ENCODE measurements at places on chromosomes 12 and 14. TPM values are rescaled to one million over a fixed set of nuclear protein-coding genes. Genes with fewer than 3 reads are reported as not detected.

GRCh38 chr14:103526247-103526913 lies 2.6 kb upstream of the TRMT61A start:
- no peaks in the 10 kb centered on the region for H3K36me3 ChIP-seq
- no peak for DNase-seq
- peak overlapping the region; percentile 25 for H3K27ac ChIP-seq
- H3K4me1 ChIP-seq = peaks cover 35% of the 10 kb centered on the region
- no peak overlapping the region for H3K4me3 ChIP-seq

DNA sequence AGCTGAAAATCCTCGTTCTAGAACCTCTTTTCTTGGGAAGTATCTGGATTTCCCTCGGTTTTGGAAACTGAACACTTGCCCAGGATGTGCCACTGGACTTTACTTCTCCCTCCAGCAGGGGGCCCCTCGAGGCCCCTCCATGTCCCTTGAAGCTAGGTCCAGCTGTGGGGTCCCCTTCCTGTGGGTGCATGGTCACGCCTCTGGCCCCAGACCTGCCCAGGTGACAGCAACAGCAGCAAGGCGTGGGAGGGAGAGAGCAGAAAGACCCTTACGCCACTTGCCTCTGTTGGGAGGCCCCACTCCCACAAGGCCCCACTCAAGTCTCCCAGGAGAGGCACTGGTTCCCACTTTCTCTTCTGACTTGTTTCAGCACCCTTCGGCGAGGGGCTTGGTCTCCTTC lies 3.1 kb downstream of the SLC25A29 start:
- no peaks in the 10 kb centered on the region for H3K27me3 ChIP-seq
- H3K4me3 ChIP-seq = no peak overlapping the region
- H3K36me3 ChIP-seq = no peaks in the 10 kb centered on the region
- peaks cover 69% of the 10 kb centered on the region for H3K4me1 ChIP-seq
- peak overlapping the region; percentile 57 for H3K27ac ChIP-seq

DNA sequence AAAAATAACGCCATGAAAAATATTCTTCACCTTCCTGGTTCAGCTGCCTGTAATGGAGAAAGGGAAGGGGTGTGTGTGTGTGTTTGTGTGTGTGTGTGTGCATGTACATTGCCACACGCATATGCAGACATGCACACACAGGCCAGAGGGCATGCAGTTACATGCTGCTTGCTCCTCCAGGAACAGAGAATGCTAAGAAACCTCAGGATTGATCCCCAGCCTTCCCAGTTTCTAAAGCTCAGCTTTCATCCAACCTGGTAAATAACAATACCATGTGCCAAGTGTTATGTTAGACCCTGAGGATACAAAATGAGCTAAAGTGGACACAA lies 241.7 kb downstream of the SPTSSA start:
- no peaks in the 10 kb centered on the region for H3K36me3 ChIP-seq
- DNase-seq = no peak
- no peak overlapping the region for H3K4me3 ChIP-seq
- H3K27me3 ChIP-seq = no peaks in the 10 kb centered on the region
- H3K4me1 ChIP-seq = no peaks in the 10 kb centered on the region

DNA sequence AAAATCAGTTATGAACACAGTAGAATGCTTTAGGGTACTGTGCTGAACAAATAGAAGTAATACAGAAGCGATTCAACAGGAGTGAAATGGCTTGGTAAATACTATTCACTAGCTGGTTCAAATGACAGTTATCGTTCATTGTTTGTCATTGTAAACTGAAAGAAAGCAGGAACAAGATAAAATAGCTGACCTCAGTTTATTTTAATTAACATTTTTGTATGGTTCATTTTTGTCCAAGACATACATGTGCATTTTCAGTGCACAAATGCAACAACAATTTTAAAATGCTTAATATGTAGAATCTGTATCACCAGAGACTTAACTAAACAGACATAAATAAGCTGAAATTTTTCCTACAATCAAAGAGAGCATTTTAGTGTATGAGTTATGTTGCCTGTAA lies 49.9 kb downstream of the ALX1 start:
- H3K4me3 ChIP-seq = no peak overlapping the region
- no peak overlapping the region for H3K27ac ChIP-seq
- no peaks in the 10 kb centered on the region for H3K27me3 ChIP-seq

DNA sequence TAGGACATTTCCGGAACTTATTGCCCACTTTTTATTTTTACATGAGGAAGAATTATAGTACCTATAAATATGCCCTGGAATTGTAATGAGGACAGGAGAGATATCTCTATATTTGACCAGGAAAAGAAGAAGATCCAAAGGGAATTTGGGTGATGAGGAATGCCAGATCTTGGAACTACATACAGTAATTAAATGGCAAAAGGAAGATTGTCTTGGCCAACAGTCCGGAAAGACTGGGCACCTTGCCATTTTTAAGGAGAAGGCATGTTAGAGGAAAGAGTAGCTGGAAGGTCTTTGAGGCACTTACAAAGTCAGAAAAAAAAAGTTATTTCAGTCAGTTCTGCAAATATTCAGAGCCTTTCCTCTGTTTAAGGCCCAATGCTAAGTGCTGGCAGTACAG lies 616.4 kb downstream of the MED13L start:
- peaks cover 7% of the 10 kb centered on the region for H3K4me1 ChIP-seq
- H3K27ac ChIP-seq = no peak overlapping the region
- DNase-seq = no peak
- no peak overlapping the region for H3K4me3 ChIP-seq

GRCh38 chr12:130183585-130184370 lies 21.5 kb downstream of the FZD10 start:
- no peak overlapping the region for H3K4me3 ChIP-seq
- H3K36me3 ChIP-seq = no peaks in the 10 kb centered on the region
- H3K27ac ChIP-seq = no peak overlapping the region
- no peaks in the 10 kb centered on the region for H3K27me3 ChIP-seq

DNA sequence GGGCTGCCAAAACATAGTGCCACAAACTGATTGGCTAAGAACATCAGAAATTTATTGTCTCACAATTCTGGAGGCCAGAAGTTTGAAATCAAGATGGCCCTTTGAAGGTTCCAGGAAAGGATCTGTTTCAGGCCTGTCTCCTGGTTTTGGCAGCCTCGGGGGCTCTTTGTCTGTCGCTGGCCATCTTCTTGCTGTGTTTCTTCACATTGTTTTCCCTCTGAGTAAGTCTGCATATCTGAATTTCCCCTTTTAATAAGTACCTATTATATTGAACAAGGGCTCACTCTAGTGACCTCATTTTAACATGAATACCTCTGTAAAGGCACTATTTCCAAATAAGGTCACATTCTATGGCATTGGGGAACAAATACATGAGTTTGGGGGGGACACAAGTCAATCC lies 467.1 kb upstream of the MGAT4C start:
- no peak overlapping the region for H3K4me3 ChIP-seq
- no peak overlapping the region for H3K27ac ChIP-seq
- no peaks in the 10 kb centered on the region for H3K4me1 ChIP-seq
- H3K27me3 ChIP-seq = no peaks in the 10 kb centered on the region

DNA sequence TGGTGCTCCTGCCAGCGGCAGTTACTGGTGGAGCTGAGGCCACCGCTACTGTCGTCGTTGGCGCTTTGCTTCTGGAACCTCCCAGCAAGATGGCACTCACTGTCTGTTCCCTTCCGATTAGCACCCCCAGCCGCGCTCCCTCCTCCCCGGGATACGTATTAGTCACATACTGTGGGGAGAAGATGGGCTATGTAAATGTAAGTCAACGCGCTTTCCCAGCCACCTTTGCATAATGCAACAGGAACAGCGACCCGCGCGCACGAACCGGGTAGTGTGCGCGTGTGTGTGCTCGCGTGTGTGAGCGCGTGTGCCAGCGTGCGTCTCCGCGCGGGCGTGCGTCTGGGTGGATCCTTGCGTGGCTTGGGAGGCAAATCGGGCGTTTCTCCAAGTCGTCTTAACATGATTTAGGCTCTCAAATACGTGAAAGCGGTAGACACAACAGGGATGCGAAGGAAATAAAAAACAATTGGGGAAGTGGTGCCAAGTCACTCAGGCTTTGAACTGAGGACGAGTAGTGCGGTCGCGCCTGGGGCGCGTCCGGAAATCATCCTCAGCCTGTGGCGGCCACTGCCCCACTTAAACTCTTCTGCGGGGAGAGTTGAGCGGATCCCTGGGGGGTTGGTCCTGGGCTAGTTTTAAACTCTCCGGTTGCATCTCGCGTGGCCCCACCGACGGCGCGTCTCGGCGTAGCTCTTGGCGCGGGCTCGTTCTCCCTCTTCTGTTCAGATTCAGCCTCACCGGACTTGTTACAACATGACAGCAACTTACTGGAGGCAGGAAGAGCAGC lies 1.8 kb downstream of the FLRT2 start:
- DNase-seq = no peak
- peaks cover 86% of the 10 kb centered on the region for H3K4me1 ChIP-seq
- H3K27ac ChIP-seq = peak overlapping the region; percentile 87
- no peaks in the 10 kb centered on the region for H3K36me3 ChIP-seq
- H3K27me3 ChIP-seq = no peaks in the 10 kb centered on the region

GRCh38 chr14:41913398-41913797 lies 306.7 kb downstream of the LRFN5 start:
- H3K4me3 ChIP-seq = no peak overlapping the region
- no peak overlapping the region for H3K27ac ChIP-seq
- no peaks in the 10 kb centered on the region for H3K27me3 ChIP-seq
- DNase-seq = no peak
- H3K36me3 ChIP-seq = no peaks in the 10 kb centered on the region

DNA sequence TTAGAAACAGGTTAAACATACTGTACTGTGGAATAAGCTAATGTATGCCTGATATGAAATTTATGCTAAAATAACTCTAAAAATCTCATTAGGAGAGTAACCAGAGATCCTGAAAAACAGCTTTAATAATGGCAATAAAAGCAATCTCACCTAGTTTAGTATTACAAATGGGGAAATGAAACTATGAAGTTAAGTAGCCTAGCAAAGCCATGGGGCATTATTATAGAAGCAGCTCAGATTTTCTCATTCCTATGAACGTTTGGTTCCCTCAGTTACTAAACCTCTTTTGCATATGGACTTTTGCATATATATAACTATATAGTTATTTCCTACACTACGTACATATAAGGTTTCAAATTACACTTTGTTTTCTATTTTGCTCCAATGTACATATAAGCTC lies 25.0 kb upstream of the APPL2 start:
- no peaks in the 10 kb centered on the region for H3K4me1 ChIP-seq
- no peaks in the 10 kb centered on the region for H3K27me3 ChIP-seq
- no peak for DNase-seq
- no peak overlapping the region for H3K27ac ChIP-seq

- no peak overlapping the region for H3K27ac ChIP-seq
- H3K4me3 ChIP-seq = no peak overlapping the region
Measured at GRCh38 chr12:65896743-65897142, 72.5 kb downstream of the HMGA2 start.

GRCh38 chr12:97323154-97323553 lies 139.4 kb upstream of the RMST start:
- no peak for DNase-seq
- H3K4me1 ChIP-seq = no peaks in the 10 kb centered on the region
- H3K4me3 ChIP-seq = no peak overlapping the region
- no peak overlapping the region for H3K27ac ChIP-seq

The ADAMTS20 gene
- total RNA-seq = not detected

The GLIPR1L1 gene
- not detected for total RNA-seq

Measured in esophagus squamous epithelium (tissue), 5 donors.